ENCODE measurements at places on chromosomes 3 and 15. TPM values are rescaled to one million over a fixed set of nuclear protein-coding genes. Genes with fewer than 3 reads are reported as not detected.
A peak's percentile ranks its signal among the peaks of the same experiment; 100 is the strongest.

ABTB1 gene
- 29.6 TPM for total RNA-seq

DNA sequence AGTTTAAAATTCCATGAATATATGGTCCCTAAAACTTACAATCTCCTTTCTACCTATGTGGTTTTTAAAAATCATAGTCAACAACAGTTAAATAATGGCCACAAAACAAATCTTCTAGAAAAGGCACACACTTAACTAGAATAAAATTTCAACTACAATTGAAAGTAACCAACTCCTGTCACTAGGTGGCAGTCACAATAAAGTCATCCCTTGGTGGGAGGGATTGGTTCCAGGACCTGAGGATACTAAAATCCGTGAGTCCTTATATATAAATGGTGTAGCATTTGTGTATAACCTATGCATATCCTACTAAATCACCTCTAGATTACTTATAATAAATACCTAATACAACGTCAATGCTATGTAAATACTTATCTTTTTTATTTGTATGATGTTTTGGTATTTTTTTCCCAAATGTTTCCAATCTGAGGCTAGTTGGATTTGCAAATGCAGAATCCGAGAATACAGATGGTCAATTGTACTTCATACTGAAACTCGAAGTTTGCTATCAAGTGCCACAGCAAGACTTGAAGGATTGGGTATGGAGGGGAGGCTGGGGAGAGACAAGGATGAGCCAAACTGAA, 172.6 kb downstream of the FMN1 start:
- no peak for DNase-seq
- no peaks in the 10 kb centered on the region for H3K36me3 ChIP-seq
- H3K4me3 ChIP-seq, result no peak overlapping the region
- peak overlapping the region; percentile 51 for H3K27ac ChIP-seq
- no peaks in the 10 kb centered on the region for H3K27me3 ChIP-seq

CASR gene
- not detected for total RNA-seq

- H3K4me1 ChIP-seq, result peaks cover 13% of the 10 kb centered on the region
- DNase-seq, result no peak
- H3K27me3 ChIP-seq, result no peaks in the 10 kb centered on the region
- no peaks in the 10 kb centered on the region for H3K36me3 ChIP-seq
- no peak overlapping the region for H3K27ac ChIP-seq
- H3K4me3 ChIP-seq, result no peak overlapping the region
Measured at GRCh38 chr3:16142350-16143025, 32.0 kb upstream of the GALNT15 start.

DNA sequence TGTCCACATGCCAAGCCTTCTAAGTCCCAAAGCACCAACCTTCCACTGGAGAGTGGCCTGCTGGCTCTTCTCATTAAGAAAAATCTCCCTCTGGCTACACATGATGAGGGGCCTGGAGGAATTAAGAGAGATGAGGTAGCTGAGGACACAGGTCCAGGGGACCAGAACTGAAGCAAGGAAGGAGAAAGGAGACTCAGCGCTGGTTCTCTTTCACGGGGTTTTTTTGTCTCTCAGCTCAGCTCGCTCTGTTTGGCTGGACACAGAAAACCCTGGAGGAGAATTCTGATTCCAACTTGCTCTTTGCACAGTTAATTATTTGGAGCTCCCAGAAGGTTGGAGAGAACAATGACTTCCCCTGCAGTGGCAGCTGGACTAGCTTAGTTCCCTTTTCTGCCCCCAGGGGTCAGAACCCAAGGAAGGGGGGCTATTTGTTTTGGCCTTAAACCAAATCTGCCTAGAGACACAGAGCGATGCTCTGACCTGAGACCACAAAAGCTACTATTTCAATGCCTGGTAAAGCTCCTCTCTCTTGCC, 507.6 kb downstream of the FHIT start:
- no peaks in the 10 kb centered on the region for H3K36me3 ChIP-seq
- no peaks in the 10 kb centered on the region for H3K27me3 ChIP-seq
- H3K4me3 ChIP-seq, result no peak overlapping the region
- no peak overlapping the region for H3K27ac ChIP-seq

HGD gene
- 2.1 TPM for total RNA-seq

Measured in suprapubic skin (tissue), 4 donors.